Activated CD8-positive, alpha-beta T cell treated with anti-CD3 and anti-CD28 coated beads for 36 hours (primary cell): ENCODE measurements at places on chromosomes 12 and 14. TPM values are rescaled to one million over a fixed set of nuclear protein-coding genes. Genes with fewer than 3 reads are reported as not detected.
A peak's percentile ranks its signal among the peaks of the same experiment; 100 is the strongest.

DNA sequence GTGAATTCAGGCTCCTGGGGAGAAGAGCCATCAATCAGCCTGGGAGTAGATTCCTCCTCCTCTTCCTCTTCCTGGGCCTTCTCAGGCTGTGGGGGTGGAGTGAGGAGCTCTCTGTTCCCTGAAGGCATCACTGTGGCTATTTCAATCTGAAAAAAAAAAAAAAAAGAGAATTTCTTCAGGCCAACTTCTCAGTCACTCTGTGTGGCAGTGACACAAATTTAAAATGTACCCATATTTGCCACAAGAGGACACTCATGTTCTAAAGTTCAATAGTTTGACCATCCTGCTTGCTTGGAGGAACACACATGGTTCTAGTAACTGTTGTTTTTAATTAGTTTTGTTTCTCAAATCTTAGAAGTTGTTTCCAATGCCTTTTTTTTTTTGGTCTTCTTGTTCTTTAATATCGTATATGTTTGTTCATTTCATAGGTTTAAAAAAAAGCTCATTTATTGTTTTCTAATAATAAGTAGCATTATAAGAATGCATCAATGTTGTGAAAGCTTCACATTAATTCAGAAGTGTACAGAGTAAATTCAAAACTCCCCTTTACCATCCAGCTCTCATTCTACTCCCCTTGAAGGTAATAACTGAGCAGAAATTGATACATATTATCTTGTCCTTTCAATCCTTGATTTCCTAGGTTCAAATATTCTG, 23.3 kb upstream of the CCER1 start:
- no peak overlapping the region for H3K27ac ChIP-seq
- no peaks in the 10 kb centered on the region for H3K4me1 ChIP-seq
- no peak overlapping the region for H3K4me3 ChIP-seq
- no peak for DNase-seq

DNA sequence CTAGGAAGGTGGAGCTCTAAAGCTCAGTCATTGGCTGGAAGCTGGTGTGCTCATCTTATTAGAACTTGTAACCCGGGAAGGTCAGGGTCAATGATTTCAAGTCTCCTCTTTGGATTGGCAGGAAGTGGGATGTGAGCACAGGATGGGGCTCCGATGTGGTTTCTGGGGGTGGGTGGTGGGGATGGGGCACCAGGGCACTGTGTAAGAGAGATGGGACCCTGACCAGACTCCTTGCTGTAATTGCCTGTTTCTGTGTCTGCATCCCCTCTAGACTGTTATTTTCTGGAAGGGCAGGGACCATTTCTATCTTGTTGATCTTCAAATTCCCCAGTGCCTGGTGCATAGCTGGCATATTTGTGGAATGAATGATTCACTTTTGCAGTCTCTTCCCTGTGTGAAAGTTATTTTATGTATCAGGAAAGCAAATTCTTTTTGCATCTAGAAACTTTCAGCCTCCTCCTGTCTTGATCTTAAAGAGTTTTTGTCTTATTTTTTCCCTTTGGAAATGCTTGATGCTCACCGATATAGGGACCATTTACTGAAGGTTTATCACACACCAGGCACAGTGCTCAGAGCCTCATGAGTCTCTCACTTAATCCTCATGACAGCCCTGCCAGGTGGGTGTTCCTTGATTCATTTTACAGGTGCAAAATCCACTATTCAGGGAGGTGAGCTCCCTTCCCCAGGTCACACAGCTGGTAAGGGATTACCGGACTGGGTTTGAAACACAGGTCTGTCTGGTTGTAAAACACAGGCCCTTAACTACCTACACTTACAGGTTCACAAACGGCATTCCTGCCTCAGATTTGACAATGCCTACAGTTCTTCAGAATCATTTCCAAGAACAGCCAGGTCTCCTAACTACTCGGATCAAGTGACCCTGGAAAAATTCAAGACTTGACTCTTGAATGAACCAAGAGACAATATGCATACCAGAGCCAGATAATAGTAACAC, 86.9 kb upstream of the IGF1 start:
- no peak overlapping the region for H3K27ac ChIP-seq
- peaks cover 2% of the 10 kb centered on the region for H3K27me3 ChIP-seq
- no peak for DNase-seq
- no peaks in the 10 kb centered on the region for H3K36me3 ChIP-seq
- H3K4me3 ChIP-seq: no peak overlapping the region

DNA sequence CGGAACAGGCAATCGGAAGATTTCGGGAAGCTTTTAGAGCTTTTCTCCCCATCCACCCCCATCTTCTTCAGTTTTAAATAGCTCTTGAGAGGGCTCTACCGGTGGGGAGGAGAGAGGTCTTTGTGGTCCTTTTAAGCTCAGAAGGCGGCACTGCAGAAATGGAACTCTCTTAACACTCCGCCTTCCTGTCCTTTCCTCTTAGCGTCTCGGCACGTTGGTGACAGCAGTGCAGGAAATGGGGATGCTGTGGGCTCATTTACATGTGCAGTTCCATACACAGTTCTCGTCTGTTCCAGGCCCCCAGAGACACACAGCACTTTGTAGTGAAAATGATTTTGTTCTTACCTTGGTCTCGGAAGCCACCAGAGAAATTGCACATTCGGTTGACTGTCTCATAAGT, 50.4 kb upstream of the RIN3 start:
- peaks cover 41% of the 10 kb centered on the region for H3K4me1 ChIP-seq
- H3K36me3 ChIP-seq: no peaks in the 10 kb centered on the region
- no peaks in the 10 kb centered on the region for H3K27me3 ChIP-seq
- H3K4me3 ChIP-seq: peak overlapping the region; percentile 33

- no peak overlapping the region for H3K27ac ChIP-seq
- H3K4me3 ChIP-seq: no peak overlapping the region
- DNase-seq: no peak
- peaks cover 9% of the 10 kb centered on the region for H3K27me3 ChIP-seq
- H3K36me3 ChIP-seq: peaks cover 2% of the 10 kb centered on the region
- H3K4me1 ChIP-seq: no peaks in the 10 kb centered on the region
Observed at GRCh38 chr12:27542628-27543027, 18.6 kb downstream of the PPFIBP1 start.

DNA sequence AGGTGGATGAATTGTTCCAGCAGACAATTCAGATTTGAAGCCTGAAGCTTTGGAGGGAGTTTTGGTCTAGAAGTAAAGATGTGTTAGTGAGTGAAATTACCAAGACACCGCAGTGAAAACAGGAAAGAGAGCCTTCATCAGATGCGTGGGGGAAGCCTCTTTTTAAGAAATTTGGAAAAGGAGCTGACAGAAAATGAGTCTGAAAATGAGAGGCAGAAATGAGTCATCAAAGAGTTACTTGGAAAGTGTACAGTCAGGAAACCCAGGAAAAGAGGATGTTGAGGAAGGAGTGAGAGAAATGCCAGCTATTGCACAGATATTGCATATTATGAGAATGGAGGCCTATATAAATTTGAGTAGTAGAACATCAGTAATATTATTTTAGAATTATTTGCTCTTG, 520.7 kb downstream of the NRXN3 start:
- H3K4me3 ChIP-seq: no peak overlapping the region
- H3K27me3 ChIP-seq: peaks cover 1% of the 10 kb centered on the region
- no peak for DNase-seq
- H3K36me3 ChIP-seq: no peaks in the 10 kb centered on the region
- H3K4me1 ChIP-seq: peaks cover 5% of the 10 kb centered on the region

GRCh38 chr12:38155526-38156496, 160.8 kb upstream of the ALG10B start:
- H3K27ac ChIP-seq: no peak overlapping the region
- DNase-seq: no peak
- no peak overlapping the region for H3K4me3 ChIP-seq
- H3K4me1 ChIP-seq: no peaks in the 10 kb centered on the region
- no peaks in the 10 kb centered on the region for H3K36me3 ChIP-seq

- H3K4me3 ChIP-seq: no peak overlapping the region
- H3K27ac ChIP-seq: no peak overlapping the region
- no peaks in the 10 kb centered on the region for H3K27me3 ChIP-seq
- H3K36me3 ChIP-seq: no peaks in the 10 kb centered on the region
- DNase-seq: no peak
Observed at GRCh38 chr14:70842851-70843462, 33.6 kb upstream of the MAP3K9 start.

- peak overlapping the region; percentile 92 for H3K4me3 ChIP-seq
- no peaks in the 10 kb centered on the region for H3K27me3 ChIP-seq
- peak overlapping the region; percentile 100 for H3K27ac ChIP-seq
- H3K36me3 ChIP-seq: peaks cover 5% of the 10 kb centered on the region
- peaks cover 32% of the 10 kb centered on the region for H3K4me1 ChIP-seq
- DNase-seq: no peak
Observed at GRCh38 chr12:56150563-56150962, 1.8 kb upstream of the MYL6B start.

DNA sequence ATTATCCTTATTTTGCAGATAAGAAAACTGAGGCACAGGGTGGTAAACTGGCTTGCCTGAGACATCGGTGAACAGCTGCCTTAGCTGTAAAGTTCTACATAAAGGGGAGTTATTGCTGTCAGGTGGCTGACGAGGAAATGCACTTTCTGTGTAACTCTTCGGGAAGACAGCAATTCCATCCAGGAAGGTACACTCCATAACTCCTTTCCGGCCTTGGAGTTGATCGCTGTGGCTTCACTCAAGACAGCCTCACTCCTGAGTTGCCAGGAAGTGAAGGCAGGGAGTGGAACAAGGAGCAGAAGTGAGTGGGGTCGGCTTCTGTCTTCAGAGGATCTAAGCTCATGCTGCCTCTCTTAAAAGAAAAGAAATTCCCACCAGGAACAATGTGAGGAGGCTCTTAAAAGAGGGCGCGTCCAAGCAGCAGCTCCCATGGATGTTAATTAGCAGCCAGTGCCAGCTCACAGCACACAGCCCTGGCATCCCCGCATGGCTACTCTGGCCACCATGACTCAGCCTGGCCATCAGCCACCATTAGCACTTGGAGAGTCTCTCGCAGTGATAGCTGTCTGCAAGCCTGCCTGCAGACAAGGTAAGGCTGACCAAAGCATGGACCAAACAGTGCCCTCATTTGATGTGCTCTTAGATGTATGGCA, 60.3 kb downstream of the NUAK1 start:
- DNase-seq: no peak
- no peaks in the 10 kb centered on the region for H3K4me1 ChIP-seq
- H3K27ac ChIP-seq: no peak overlapping the region
- no peak overlapping the region for H3K4me3 ChIP-seq
- peaks cover 20% of the 10 kb centered on the region for H3K27me3 ChIP-seq
- no peaks in the 10 kb centered on the region for H3K36me3 ChIP-seq

- no peaks in the 10 kb centered on the region for H3K27me3 ChIP-seq
- no peak overlapping the region for H3K27ac ChIP-seq
- no peaks in the 10 kb centered on the region for H3K36me3 ChIP-seq
- H3K4me3 ChIP-seq: no peak overlapping the region
- H3K4me1 ChIP-seq: no peaks in the 10 kb centered on the region
- DNase-seq: no peak
Observed at GRCh38 chr12:38669081-38669480, 236.3 kb downstream of the CPNE8 start.

GRCh38 chr12:103710544-103710943, 123.5 kb downstream of the STAB2 start:
- peaks cover 9% of the 10 kb centered on the region for H3K27me3 ChIP-seq
- H3K27ac ChIP-seq: no peak overlapping the region
- no peak for DNase-seq
- H3K4me3 ChIP-seq: no peak overlapping the region
- H3K36me3 ChIP-seq: no peaks in the 10 kb centered on the region

DNA sequence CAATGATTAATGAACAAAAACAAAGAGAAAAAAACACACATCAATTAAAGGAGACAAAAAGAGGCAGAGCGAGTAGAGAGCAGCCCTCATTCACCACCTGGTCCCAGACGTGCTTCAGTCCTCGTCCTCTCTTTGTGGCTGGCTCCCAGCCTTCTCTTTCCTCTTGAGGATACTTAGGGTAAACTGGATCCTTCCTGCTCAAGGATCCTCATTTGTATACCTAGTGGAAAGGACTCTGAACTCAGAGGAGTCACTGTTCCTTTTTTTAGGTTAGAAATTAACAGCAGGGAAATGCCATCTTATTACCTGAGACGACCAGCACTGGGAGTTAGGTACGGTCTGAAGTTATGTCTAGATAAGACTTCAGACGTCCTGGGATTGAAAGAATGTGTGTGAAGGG, 9.7 kb downstream of the MLEC start:
- H3K36me3 ChIP-seq: peaks cover 43% of the 10 kb centered on the region
- peaks cover 12% of the 10 kb centered on the region for H3K4me1 ChIP-seq
- H3K4me3 ChIP-seq: no peak overlapping the region
- H3K27me3 ChIP-seq: no peaks in the 10 kb centered on the region
- no peak overlapping the region for H3K27ac ChIP-seq

DNA sequence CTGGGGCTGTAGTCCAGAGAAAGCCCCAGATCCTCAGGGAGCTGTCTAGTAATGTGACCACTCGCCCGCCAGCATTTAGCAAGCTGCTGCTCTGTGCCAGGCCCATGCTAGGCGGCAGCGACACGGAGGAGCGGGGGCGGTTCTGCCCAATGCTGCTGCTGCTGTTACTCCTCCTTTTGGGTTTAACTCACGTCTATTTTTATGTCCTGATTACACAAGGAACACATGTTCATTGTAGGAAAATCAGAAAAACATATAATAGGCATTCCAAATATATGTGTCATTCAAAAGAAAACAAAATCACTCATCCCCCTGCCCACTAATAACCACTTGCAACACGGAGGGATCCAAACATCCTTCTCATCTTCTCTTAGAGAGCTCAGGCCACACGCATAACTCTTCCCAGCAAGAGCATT, 30.4 kb downstream of the CCDC92 start:
- no peak overlapping the region for H3K4me3 ChIP-seq
- peaks cover 20% of the 10 kb centered on the region for H3K4me1 ChIP-seq
- H3K36me3 ChIP-seq: peaks cover 12% of the 10 kb centered on the region
- no peak for DNase-seq
- no peaks in the 10 kb centered on the region for H3K27me3 ChIP-seq

DNA sequence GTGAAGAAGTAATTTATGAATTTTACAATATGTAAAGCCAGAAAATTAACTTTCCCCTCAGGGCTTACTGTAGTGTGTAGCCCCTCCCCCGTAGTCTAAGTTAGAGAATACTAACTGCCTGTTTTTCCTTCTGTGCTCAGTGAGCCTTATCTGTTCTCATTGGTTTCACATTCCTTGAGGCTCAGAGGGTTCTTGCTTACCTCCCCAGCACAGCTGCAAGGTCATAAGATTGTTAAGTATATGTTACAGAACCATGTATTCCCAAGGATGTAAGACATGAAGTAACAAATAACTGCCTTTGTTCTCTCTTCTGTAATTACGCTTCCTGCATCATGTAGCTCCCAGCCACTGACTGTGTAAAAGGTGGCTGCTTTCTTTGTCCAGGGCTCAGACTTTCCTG, 1351.1 kb downstream of the TMEM121 start:
- H3K4me3 ChIP-seq: no peak overlapping the region
- H3K27me3 ChIP-seq: peaks cover 21% of the 10 kb centered on the region
- H3K4me1 ChIP-seq: peaks cover 15% of the 10 kb centered on the region

Gene CHURC1
- total RNA-seq: 57.4 TPM

Gene NAV3
- total RNA-seq: not detected

Gene ANKRD33
- total RNA-seq: not detected

Gene DPY19L2
- total RNA-seq: 6.4 TPM

Gene TMEM116
- total RNA-seq: 16.3 TPM

Gene OR4K17
- not detected for total RNA-seq

Gene ATF7IP
- 107 TPM for total RNA-seq

Gene GZMB
- total RNA-seq: 1,751 TPM
